ENCODE measurements at places on chromosomes 4 and X.

DNA sequence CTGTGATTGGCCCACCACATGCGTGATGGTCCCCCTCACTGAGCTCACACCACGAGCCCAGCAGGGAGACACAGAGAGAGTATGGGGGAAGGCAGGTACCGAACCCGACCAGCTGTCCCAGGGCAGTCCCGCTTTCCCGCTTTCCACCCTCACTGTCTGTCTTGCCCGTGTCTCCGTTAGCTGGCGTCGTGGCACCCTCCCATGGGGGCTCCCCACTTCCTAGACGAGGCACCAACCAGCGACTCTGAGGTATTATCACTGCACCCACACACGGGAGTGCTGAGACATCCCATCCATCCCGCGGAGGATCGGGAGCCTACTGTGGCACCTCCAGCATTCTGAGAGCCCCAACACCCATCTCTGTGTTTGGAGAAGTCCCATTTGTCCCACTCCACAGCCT lies 43.0 kb upstream of the NHSL2 start:
- DNase-seq, result no peak

DNA sequence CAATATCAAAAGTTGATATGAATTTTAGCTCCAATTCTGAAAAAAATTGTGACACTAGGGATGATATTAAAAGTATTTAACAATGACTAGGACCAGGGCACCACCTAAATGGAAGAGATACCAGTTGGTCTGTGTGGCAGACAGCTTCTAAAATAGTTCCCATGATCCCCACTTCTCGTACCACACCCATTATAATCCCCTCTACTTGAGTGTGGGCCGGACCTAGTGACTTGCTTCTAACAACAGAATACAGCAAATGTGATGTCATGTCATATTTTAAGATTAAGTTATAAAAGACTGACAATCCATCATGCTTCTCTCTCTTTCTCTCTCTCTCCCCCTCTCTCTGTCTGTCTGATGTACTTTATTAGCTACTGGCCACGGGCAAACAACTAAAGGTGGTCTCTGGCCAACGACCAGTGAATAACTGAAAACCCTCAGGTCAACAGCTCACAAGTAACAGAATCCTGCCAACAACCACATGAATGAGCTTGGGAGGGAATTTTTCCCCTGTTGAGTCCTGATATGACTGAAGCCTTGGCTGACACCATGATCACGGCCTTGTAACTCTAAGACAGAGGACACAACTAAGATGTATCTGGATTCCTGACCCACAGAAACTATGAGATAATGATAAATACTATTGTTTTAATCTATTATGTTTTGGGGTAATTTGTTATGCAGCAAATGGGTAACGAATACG lies 34.4 kb downstream of the FAM13A start:
- no peak for DNase-seq

DNA sequence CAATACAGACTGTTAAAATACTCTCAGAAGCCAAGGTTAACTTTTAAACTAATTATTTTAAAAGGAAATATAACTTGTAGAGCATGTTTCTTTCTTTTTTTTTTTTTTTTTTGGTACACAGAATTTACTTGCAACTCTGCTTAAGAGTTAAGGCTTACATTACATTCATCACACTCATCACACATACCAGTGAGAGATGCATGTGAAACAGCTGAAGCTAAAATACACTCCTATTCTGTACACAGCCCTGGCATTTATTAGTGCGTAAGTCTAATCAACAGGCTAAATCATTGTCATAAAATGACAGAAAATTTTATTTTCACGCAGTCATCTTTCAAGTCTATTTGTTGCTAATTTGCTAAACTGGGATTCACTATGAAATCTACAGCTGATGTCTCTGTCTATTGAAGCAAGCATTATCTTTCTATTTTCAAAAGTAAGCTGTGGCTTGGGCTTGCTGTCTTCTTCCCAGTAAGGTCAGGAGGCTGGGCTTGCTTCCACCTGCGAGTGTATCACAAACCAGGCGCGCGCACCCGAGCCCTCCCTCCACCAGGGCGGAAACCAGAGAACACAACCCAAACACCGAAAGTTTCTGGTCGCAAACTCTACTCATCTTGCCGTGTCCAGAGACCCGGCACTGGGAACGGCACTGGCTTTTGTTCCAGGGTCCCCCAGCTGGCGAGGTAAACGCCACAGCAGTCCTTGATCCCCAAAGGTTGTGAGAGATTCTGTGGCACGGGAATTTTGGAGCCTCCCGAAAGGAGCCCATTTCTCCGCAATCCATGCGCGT lies 3.9 kb downstream of the MAML3 start:
- peak; percentile 8 for DNase-seq

GRCh38 chr4:77703666-77704065 lies 98.0 kb downstream of the CXCL13 start:
- DNase-seq, result no peak

DNA sequence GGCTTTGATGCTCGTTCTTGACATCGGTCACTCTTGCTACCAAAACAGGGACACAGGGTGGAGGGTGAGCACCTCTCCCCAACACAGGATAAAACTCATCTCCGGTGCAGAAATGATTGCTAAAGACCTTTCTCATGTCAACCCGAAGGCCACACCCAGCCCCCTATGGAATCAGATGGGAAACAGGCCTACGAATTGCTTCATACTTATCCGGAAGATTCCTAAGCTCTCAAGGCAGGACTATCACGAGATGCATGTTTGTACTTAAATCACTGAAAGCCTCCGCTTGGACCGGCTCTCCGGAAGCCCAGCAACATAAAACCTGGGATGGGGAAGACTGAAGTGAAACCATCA lies 74.9 kb downstream of the MTMR1 start:
- DNase-seq, result no peak

DNA sequence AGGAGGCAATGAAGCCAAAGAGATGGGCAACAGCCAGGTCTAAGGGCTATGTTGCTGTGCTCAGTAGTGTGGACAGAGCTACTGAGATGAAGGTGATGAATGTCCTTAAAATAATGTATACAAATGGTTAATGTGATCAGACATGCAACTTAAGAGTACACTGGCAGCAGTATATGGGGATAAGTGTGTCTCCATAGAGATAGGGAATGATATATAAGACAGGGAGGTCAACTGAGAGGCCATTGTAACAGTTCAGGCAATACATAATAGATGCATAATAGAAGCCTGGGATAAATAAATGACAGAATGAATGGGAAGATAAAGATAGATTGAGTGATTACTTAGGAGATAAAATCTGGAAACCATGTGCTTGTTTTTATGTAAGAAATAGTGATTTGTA lies 250.0 kb downstream of the CFAP299 start:
- no peak for DNase-seq
